ENCODE measurements at places on chromosomes 3 and 15.

DNA sequence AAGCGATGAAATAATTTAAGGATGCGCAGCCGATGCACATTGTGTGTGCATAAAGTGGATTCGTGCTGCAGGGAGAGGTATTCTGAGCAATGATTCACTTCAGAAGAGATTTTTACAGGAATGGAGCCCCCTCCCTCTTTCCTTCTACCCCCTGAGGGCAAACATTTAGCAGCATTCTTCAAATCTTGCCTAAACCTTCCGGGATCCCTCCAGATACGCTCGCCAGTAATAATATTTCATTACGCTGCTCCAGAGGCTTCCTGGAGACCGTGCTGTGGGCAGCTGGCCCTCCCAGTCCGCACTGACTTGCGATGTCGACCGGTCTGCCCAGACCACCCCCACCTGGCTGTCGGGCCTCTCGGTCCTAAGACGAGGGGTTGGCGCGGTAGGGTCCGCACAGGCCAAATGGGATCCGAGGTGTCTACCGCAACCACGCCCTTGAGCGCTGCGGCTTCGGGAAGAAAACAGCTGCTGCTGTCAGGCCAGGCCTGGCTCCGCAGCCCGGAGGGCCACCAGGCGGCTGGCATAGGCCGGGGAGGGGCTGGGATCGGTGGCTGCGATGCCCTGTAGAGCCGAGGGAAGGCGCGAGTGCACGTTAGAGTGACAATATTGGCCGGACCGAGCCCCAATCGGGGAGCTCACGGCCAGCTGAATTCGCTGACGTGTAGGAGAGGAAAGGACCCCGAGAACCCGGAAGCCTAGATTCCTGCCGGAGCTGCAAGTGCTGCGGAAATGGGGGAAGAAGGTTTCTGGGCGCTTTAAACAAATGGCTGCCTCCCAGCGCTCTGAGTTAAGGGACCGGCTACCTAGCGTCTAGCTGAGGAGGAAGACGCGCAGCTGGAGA is 14.3 kb downstream of the ZIC4 start:
- DNase-seq, result peak; percentile 81

GRCh38 chr3:26960382-26960781 is 337.8 kb downstream of the LRRC3B start:
- no peak for DNase-seq

DNA sequence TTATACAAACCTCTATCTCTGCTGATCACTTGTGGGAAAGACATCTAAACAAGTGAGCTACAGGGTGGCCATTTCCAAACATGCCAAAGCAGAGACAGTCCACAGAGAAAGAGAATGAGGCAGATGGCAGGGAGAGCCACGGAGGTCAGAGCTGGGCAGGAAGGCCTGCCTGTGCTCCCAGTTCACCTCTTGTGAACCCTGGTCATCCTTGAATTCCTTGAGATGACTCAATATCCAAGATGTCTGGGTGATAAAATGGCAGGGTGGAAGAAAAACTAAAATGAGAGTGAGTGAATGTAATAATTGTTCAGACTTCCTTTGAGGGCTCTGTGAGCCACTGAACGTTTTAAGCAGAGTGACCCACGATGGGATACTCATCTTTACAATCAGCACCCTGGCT is 104.8 kb downstream of the PLCH1 start:
- no peak for DNase-seq

DNA sequence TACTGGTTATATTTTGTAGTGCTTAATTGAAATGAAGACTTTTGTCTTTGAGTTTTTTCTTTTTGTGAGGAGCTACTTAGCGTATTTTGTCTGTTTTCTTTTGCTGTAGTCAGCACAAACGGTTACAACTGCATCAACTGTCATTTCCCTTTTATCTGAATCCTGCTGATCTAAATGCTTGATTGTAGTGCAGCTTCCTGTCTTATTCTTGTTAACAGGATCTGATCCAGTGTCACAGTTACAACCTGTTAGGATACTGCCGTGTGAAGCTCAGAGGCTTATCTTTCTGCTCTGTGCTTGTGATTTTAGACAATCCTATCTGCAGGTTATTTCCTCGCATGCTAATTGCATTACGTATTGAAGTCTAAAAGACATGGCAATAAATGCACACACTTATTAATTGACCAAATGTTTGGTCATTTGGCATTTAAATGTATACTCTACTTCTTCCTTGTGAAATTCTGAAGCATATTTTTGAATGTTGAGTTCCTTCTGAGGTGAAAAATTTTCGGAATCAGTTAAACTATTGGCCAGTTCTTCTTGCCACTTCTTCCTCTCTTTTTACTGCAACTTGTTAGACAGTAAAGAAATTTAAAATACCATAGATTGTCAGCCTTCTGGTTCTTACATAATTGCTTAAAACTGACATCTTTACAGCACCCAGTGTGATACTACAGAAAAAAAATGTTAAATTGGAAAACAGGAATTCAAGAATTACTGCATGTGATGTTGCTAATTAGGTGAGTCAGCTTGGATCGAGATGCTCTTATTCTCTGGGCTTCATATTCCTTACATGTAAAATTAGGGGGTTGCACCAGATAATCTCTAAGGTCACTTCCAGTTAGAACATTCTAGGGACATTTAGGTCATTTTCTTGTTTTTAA is 168.2 kb downstream of the MBNL1 start:
- no peak for DNase-seq

GRCh38 chr3:52086976-52087663 is 30.7 kb upstream of the DUSP7 start:
- DNase-seq, result no peak

GRCh38 chr3:28922376-28922775 is 358.5 kb upstream of the RBMS3 start:
- no peak for DNase-seq

DNA sequence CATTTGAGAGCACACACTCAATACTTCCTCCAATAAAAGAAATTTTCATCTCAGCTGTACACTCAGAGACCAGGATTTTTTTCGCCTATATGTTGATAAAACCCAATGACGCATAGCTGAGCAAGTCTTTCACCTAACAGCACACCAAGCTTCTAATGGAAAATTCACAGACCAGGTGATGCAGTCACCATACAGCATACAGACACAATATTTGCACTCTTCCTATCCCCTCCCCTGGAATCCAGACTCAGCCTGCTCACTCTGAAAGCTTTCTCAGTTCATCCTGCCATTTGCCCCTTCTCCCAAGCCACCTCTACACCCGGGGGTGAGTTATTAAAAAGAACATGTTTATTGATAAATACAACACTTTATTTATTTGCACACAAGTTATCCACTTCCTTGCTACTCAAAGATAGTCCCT is 1.7 kb downstream of the TBC1D5 start:
- DNase-seq, result no peak

DNA sequence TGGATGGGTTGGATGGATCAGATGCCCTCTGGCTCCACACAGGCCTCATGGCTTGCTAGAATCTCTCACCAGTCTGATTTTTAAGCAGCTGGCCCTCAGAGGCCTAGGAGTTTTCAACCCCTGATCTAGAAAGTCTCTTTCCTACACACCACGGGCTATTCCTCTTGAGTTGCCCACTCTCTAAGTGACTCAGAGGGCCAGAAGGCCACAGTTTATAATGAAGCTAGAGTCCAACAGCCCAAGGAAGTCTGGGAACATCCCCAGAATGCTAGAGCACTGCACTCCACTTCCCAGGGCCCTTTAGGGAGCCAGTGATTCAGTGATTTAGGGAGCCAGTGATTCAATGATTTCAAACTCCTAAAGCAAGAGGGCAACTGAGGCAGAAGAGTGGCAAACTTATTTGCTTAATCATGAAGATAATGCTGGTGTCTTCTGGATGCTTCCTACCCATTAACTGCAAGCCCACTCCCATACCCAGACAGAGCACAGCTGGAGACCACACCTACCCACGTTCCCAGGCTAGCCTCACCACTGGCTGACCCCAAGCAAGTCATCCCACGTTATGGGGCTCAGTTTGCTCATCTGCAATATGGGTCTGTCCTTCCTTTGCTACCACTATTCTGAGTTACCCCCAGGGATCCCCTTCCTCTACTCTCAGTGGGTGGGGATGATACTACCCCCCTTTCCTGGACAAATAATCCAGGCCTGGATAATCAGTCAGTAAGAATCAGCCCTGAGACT is 36.7 kb downstream of the ABTB1 start:
- no peak for DNase-seq

- no peak for DNase-seq
Measured at GRCh38 chr3:69433969-69434325, 48.1 kb upstream of the FRMD4B start.

GRCh38 chr3:190810957-190811356 is 51.5 kb downstream of the GMNC start:
- DNase-seq, result no peak

- no peak for DNase-seq
Measured at GRCh38 chr15:25761971-25762662, 101.0 kb downstream of the ATP10A start.

GRCh38 chr3:93867425-93867824 is 106.3 kb downstream of the PROS1 start:
- no peak for DNase-seq

DNA sequence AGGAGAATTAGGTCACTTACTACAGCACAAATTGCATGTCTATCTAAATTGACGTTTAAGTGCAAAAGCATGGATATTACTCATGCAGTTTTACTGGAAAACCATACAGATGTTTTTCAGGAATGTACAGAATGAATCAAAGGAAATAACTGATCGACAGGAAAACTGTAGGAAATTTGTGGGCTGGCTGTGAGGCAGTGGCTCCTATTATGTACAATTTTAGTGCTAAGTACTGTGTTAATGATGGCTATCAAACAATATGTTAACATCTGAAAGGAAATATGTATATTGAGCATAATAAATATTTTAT is 6.9 kb downstream of the NUDT16 start:
- no peak for DNase-seq

DNA sequence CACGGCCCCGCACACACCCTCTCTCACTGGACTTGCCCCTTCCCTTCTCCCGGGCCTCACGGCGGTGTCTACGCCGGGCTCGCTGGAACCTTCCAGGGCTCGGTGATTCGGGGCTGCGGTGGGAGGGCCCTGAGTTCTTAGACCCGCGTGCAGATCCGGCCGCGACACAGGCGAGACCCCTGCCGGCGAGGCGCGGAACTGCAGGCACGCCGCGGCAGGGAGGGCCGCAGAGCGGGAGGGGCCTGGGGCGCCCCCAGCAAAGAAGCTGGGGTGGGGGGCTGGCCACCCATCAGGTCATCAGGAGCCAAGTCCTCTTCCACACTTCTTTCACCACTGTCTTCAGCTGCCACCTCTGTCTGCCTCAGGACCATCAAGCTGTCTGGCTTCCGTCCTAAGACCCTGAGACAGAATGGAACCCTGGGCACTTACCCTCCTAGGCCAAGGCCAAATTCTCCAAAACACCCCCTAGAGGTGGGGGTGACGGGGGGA is 164.5 kb downstream of the XXYLT1 start:
- no peak for DNase-seq

GRCh38 chr15:55401786-55402246 is 6.3 kb downstream of the CCPG1 start:
- no peak for DNase-seq

DNA sequence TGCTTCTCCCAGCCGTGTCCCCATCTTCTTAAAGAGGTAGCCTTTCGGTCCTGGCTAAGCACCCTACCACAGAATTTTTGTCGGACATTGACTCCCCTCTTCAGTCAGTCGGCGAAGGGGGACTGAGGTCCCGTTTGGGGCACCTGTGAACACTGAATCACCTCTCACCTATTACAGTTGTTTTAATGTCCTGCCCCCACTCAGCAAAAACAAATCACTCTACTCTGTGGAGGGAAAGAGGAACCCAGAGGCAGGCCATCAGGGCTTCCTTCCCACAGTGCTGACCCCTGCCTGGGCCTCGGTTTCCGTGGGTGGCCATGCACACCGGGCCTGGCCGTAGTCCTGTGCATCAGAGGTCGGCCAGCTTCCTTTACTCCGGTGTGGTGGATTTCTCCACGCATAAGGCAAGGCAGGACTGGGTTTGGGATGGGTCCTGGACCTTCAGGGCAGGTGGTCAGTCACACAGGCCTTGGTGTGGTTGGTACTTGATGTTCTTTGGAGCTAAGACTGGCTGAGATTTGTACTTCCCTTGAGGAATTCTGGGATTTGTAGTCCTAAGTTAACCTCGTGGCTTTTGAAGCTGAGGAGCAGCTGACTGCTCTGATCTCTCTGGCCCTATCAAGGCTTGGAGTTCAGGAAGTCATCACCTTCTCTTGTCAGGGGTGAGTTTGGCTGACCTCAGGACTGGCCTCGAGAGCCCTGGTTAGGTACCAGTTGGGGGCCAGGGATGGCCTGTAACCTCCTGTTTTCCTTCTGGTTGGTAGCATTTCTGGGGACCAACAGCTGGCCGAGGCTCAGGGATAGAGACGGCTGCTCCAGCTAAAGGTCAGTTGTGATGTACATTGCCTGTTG is 627 bp upstream of the FAM131A start:
- no peak for DNase-seq

- DNase-seq, result no peak
Measured at GRCh38 chr3:56421205-56421604, 47.1 kb downstream of the ERC2 start.

- no peak for DNase-seq
Measured at GRCh38 chr15:83694536-83694935, 40.6 kb downstream of the ADAMTSL3 start.

DNA sequence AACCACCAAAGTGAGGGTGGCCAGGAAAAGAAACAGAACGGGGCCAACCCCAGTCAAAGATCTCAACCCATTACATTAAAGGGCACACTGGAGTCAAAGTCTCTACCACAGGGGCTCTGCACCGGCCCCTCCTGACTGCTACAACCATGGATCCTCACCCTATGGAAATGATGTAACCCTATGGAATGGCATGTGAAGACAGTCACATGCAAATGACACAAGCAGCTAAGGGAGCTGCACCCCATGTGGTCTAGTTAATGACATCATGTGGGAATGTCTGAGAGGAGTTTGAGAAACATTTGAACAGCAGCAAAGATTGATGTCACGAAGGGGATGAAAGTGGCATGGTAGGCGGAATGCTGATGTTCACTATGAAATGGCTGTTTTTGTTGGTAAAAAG is 298.2 kb upstream of the SLCO3A1 start:
- DNase-seq, result no peak

DNA sequence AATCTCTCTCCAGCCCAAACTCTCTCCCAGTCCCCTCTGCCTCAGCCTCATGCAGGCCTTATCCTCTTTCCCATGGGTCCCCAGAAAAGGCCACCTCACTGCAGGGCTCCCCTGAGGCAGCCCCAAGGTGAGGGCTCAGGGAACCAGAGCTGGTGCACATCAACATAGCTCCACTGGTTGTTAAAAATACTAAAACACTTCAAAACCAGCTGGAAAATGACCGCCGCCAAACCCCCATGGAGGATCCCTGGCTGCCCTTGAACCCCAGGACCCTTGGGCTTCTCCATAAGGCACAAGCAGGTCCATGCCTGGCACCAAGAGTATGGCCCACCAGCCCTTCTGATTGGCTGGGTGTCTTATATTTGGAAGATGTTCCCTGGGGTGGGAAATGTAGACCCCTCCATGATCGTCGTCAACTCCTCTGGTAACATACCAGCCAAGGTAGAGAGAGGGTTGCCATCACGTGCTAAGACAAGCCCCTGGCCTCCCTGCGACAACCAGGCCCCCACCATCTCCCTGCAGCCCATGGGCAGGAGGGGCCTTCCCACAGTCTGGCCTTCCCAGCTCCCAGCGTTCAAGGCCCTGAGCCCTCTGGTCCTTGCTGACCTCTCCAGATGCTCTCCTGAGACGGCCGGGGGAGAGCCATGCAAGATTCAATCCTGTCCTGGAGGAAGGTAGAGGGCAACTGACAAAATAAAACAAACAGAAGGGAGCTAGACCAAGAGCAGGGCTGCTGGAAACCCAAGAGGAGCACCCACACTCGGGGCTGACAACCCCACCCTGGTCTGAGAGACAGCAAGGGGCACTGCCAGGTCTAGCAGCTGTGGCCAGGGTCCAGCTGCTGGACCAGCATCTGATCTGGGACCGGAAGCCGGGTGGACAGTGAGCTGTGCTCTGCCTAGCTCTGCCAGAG is 132.1 kb upstream of the PRR20G start:
- no peak for DNase-seq

All from GOT3 (cell line).